Liver (tissue), 10 donors: ENCODE measurements at places on chromosomes 1 and 21.

- DNase-seq, result no peak
Measured at GRCh38 chr1:72111662-72112061, 170.7 kb downstream of the NEGR1 start.

DNA sequence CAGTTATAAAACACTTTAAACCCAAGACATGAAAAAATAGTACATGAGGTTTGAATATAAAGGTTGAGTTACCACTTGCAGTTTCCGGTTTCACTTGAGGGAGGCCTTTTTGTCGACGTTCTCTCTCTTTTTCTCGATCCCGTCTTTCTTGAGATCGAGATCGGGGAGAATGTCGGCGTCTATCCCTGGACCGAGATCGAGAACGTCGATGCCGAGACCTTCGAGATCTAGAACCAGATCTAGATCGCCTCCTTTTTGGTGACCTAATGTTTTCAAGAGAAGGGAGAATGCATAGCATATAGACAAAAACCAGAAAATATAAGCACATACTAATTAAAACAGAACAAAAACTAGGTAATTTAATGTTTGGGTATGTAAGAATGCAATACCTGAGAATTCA lies 33.7 kb downstream of the SOD1 start:
- no peak for DNase-seq

DNA sequence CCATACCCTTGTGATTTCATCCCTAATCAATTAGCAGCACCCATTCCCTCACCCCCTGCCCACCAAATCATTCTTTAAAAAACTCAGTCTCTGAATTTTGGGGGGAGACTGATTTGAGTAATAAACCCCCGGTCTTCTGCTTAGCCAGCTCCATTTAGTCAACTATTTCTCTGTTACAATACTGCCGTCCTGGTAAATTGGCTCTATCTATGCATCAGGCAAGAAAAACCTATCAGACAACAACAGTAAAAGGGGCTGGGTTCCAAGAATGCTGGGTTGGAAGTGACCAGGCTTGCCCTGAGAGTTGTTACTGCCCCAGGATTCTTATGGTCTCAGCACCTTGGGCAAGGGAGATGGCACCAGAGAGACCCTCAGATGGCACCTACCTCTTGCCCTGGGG lies 16.3 kb upstream of the C1orf198 start:
- no peak for DNase-seq

- no peak for DNase-seq
Measured at GRCh38 chr1:200096774-200097173, 69.3 kb downstream of the NR5A2 start.

DNA sequence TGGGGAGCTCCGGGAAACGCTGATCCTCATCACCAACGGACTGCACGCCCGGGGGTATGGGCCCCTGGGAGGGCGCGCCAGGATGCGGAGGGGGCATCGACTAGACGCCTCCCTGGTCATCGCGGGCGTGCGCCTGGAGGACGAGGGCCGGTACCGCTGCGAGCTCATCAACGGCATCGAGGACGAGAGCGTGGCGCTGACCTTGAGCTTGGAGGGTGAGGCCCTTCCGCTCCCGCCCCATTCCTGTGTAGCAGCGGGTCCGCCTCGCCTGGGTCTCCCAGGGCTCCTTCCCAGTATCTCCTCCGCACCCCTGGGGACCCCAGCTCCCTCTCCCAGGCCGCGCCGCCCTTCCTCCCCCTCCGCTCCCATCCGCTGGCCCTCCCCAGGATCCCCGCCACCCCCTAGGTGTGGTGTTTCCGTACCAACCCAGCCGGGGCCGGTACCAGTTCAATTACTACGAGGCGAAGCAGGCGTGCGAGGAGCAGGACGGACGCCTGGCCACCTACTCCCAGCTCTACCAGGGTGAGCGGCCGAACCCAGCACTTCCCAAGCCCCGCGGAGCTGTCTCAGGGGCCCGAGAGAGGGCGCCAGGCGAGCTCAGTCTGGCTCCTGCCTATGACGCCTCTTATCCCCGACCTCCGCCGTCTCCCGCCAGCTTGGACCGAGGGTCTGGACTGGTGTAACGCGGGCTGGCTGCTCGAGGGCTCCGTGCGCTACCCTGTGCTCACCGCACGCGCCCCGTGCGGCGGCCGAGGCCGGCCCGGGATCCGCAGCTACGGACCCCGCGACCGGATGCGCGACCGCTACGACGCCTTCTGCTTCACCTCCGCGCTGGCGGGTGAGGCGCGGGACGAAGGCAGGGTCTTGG lies 5.0 kb downstream of the HAPLN2 start:
- DNase-seq, result no peak

DNA sequence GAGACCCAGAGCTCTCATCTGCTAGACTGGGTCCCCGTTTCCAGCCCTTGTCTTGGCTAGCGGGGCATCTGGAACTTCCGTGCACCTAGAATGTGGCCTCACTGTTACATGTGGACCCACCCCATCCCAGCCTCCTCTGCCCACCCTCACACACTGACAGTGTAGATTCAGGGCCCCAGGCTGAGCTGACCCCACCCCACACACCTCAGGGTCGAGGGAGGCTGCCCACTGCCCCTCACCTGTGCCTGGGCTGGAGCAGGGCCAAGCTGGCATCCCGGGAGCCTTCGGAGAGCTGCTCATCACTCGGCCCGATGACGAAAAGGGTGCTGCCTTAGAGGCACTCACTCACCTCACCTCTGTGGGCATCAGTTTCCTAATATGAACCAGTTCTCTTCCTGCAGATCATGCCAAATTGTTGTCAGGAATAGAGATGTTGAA lies 11.1 kb downstream of the ACOT11 start:
- no peak for DNase-seq

DNA sequence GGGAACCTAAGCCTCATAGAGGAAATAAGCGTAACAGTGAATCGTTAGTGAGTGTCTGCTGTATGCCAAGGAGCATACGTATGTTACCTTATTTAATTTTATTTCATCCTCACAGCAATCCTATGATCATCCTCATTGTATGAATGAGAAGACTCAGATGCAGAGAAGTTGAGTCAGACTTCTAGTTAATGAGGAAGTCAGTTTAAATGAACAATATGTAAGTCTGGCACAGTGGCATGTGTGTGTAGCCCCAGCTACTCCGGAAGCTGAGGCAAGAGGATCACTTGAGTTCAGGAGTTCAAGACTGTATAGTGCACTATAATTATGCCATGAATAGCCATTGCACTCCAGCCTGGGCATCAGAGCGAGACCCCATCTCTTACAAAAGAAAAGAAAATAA lies 148.0 kb downstream of the ZZZ3 start:
- DNase-seq, result no peak

GRCh38 chr1:54312796-54313316 lies 93.3 kb downstream of the SSBP3 start:
- DNase-seq, result no peak

GRCh38 chr1:48523558-48523957 lies 51.6 kb upstream of the SPATA6 start:
- DNase-seq, result no peak

GRCh38 chr21:38847556-38847955 lies 41.8 kb downstream of the ETS2 start:
- DNase-seq, result no peak

GRCh38 chr1:109993885-109994284 lies 9.3 kb downstream of the AHCYL1 start:
- DNase-seq, result no peak

DNA sequence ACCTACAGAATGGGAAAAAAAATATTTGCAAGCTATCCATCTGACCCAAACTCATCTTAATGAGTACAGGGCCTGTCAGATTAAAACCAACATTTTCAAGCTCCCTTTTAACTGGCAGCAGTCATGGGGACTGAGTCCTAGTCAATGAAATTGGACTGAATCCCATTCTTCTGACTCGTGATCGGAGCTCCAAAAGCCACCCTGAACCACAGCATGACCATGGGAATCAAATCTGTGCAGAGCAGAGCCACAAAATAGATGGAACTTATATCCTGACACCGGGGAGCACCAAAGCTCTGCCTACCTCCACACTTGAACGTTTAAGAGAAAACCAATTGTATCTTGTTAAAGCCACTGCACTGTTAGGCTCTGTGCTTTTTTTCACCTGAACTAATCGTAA lies 5.0 kb upstream of the RWDD3 start:
- no peak for DNase-seq

DNA sequence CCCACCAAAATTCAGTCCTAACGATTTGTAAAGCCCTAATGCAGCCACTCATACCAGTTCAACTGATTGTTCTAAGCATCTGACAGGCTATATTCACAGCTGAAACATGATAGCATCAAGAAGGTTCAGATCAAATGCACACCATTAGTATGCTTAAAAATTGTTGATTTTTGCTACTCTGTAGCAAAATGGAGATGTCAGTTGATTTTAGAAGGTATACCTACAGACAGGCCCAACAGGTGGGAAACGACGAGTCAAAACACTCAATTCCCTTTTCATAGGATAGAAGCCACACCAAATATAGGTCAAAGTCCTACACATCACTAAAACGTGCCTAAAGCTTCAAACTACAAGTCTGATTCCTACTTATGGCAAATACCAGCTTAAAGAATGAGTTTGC lies 6.7 kb downstream of the SFPQ start:
- no peak for DNase-seq

- DNase-seq, result no peak
Measured at GRCh38 chr1:161185732-161186311, 8.5 kb upstream of the B4GALT3 start.

GRCh38 chr1:37867784-37868183 lies 8.4 kb upstream of the MTF1 start:
- DNase-seq, result no peak

DNA sequence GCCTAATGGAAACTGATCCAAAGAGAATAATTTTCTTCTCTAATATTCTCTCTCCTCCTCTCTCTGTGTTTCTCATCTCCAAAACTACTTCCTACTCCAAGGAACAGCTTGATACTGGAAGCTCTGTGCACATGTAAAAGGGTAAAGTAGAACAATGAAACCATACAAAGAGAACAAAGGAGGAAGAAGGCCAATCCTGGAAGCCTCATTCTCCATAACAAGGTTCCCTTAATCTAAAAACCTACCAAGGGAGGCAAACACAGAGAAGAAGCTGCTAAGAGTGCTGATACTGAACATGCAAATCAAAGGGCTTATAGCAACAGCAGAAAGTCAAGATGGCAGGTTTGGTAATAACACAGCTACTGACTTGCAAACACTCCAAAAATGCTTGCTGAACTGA lies 44.4 kb downstream of the SIPA1L2 start:
- no peak for DNase-seq
